ENCODE measurements at places on chromosomes 3 and 15.

GRCh38 chr3:61562042-61562720 is 810 bp downstream of the PTPRG start:
- DNase-seq, result no peak

- DNase-seq, result no peak
Observed at GRCh38 chr3:188906236-188906635, 265.5 kb upstream of the TPRG1 start.

DNA sequence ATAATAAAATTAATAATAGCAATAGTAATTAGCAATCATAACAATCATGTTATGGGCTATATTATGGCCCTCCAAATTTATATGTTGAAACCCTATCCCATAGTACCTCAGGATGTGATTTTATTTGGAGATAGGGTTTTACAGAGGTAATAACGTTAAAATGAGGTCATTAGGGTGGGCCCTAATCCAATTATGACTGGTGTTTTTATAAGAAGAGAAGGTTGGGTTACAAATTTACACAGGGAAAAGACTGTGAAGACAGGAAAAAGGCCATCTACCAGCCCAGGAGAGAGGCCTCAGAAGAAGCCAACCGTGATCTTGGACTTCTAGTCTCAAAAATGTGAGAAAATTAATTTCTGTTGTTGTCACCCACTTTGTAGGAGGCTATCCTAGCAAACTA is 353.1 kb downstream of the CHL1 start:
- no peak for DNase-seq

DNA sequence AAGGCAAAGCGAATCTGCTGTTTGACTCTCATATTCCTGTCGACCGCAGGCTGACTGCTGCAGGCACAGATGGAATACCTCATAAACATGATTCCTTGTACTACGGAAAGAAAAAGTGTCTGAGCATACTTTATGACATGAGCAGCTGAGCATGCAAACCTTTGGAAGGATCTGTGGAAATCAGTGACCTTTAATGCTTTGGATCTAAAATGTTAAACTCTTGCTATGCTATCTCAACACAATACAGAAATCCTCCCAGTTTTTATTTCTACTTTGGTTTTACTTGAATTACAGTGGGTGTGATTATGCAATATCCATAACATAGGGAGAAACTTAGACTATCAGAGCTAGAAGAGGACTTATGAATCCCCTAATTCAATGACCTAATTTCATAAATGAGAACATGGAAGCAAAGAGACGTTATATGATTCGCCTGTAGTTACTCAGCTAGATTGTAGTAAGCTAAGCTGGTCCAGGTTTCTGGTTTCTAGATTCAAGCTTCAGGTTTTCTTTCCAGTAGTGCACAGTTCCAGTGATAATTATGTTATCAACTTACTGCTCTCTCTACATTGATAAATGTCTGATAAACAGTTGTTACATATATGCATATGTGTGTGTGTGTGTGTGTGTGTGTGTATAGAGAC is 127.6 kb upstream of the GBE1 start:
- no peak for DNase-seq

GRCh38 chr3:185708392-185708791 is 116.5 kb downstream of the IGF2BP2 start:
- no peak for DNase-seq

GRCh38 chr3:185387646-185388045 is 24.7 kb downstream of the MAP3K13 start:
- DNase-seq, result no peak

DNA sequence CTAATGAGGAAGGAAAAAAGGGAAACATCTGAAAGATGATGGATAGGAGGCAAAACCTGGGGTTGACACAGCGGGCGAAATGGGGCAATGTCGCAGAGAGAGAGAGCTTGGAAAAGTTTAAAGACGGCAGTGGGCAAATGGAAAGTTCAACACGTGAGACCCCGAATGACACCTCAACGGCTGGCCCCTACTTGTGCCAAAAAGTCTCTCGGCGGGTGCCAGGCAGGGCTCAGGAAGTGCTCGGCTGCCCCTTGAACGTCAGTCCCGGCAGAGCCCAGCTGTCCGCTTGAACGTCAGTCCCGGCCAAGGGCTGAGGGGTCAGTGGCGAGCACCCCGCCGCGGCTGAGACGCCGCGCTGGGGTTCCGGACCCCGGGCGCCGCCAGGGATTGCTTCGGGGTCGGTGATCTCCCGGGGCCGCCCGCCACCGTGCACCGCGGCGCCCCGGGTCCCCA is 658 bp downstream of the EOGT start:
- no peak for DNase-seq

GRCh38 chr3:36488077-36488789 is 107.9 kb downstream of the STAC start:
- no peak for DNase-seq

- no peak for DNase-seq
Observed at GRCh38 chr15:97902140-97902780, 58.2 kb upstream of the ARRDC4 start.

DNA sequence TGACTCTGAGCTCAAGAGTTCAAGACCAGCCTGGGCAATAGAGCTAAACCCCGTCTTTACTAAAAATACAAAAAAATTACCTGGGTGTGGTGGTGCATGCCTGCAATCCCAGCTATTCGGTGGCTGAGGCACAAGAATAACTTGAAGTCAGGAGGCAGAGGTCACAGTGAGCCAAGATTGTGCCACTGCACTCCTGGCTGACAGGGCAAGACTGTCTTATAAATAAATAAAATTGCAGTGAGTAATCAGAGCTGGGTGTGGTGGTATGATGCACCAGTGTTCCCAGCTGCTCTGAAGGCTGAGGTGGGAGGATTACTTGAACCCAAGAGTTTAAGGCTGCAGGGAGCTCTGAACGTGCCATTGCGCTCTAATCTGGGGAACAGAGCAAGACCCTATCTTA is 55.9 kb upstream of the GCNT3 start:
- no peak for DNase-seq

DNA sequence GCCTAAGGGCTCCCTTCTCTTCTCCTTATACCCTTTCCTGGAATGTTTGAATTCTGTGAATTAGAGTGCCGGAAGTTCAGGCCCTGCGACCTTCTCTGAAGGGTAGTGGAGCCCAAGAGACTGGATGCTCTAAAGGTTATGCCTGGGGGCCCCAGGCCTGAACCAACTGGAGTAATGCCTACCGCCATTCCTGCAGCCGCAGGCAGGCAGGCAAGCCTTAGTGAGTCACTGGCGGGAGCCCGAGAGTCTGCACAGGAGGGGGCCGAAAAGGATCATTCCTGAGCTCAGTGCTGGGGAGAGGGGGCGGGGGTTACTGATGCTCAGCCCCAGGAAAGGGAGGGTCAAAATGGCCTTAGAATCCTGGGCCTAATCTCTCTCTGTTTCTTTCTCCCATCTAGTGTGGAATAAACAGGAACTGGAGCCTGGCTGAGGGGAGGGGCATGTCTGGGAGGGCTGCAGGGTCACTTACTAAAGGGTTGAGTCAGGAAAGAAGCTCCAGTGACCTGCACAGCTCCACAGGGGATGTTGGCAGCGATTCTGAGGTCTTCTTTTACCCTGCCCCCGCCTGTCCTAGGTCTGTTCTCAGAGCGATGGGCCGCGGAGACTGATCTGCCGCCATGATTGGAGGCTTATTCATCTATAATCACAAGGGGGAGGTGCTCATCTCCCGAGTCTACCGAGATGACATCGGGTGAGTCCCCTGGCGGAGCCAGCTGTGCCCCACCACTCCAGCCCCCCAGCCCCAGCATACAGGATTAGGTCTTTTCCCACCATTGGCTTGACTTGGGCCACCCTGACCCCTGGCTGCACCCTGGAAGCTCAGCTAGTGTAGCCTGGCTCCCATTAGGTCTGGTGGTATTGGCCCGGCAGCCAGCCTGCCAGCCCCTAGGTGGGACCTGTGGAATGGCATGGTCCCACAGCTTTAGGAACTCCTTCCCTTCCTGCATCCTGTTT is 2.0 kb downstream of the AP2M1 start:
- no peak for DNase-seq

DNA sequence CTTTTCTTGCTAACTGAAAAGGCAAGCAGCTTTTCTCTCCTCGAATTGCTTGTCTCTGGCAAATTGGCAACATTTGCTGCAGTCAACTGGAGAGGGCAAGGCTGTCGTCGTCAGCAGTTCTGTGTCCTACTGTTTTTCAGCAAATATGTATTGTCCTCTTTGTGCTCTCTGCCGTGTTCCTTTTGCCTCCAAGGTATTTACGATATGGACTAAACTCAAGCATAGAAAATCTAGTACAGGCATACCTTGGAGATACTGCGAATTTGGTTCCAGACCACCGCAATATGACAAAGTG is 558 bp upstream of the SLC30A4 start:
- no peak for DNase-seq

DNA sequence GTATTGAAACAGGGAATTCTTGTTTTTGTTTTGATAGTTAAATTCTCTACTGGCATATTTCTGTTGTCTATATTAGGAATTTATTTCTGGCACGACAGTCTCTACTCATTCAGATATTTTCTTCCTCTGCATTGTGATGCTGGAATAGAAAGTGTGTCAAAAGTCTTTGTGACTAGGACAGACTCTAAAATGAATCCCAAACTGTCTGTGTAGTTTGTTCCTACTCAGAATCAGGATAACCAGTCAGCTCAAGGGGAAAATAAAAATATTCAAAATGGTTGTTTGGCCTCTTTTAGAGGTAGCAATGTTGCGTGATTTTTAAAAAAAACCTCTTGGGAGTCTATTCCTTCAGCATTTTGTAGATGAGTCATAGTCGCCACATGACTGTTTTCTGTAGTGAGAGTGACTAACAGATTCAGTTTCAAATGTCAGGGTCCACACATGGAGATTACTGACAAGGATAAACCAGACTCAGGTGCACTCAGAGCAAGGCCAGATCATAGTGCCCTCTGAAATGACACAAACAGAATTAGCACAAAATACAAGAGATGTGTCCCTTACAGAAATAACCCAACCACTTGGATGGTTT is 13.1 kb downstream of the SLC7A14 start:
- no peak for DNase-seq

DNA sequence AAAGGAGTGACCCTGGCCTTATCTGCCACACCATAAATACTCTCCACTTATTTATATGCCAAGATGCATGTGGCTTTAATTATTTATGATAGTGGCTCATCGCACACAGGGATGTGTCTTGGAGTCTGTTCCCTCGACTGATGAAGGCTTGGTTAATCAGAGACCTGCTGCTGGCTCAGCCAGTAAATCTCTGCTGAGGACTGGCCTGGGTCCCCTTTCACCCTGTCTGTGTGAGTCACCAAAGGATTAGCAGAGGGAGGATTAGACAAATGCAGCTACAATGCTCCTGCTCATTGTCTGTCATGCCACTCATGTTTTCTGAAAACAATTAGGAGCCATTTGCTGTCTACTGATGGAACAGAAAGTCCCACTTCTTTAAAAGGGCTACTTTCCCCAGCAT is 226.8 kb downstream of the NTRK3 start:
- no peak for DNase-seq

DNA sequence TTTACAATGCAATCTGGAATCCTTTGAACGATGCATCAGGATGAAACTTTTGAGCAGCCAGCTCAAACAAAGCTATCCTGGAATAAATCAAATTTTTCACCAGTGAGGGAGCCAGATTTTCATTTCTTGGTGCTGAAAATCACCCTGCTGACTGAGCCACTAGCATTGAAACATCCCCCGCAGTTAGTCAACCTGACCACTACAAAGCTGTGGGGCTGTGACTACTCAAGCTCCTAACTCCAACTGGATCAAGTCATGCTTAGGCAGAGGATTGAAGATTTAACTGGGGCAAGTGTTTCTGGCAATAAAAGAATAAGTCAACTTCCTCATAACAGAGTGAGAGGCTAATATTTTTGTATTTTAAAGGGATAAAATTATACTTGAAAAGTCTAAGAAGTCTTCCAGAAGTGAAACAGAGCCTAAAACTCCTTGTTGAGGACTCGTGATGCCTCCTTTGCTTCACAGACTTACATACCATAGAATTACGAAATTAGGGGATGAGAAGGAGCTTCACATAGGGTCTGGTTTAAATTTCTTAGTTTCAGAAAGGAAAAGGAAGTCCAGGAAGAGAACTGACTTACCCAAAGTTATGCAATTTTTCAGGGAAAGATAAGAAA is 177.8 kb downstream of the SERPINI1 start:
- no peak for DNase-seq

DNA sequence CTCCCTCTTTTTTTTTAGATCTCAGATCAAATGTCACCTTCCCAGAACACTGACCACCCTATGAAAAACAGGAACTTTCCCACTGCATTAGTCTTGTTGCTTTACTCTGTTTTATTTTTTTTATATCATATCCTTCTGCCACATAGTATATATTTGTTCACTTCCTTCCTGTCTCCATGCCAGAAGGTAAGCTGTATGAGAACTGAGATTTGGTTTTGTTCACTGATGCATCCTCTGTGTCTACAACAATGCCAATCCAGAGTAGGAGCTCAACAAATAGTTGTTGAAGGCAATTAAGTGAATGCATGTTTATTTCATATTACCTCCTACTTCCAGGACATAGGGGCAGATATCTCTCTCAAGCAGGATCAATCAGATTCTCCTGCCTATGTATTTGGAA is 114.4 kb downstream of the TPRG1 start:
- DNase-seq, result no peak

DNA sequence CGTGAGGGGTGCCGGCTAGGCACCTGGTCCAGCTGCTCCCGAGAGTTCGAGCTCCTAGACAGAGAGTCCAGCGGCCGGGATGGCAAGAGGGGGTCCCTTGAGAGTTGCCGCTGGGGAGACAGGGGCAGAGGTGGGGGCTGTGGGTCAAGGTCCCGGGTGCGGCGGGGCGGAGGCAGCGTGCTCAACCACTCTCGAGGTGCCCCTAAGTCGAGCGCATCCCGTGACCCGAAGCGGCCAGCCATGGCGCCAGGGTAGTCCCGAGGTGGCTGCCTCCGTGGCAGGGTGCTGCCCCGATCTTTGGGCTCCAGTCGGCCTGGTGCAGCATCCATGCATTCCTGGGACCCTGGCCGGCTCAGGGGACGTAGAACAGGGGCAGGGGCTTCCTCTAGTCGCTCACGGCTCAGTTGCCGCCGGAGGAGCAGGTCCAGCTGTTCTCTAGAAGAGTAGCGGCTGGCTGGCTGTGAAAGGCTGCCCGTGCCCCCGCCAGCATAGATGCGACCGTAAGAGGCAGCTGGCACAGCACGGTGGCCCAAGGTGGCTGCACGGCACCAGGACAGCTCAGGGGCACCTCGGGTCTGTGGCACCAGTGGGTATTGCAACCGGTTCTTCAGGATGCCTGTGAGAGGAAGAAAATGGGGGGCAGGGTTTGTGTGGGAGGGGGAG is 4.8 kb upstream of the SLC26A6 start:
- no peak for DNase-seq

- no peak for DNase-seq
Observed at GRCh38 chr3:152970851-152971250, 135.9 kb downstream of the P2RY1 start.

DNA sequence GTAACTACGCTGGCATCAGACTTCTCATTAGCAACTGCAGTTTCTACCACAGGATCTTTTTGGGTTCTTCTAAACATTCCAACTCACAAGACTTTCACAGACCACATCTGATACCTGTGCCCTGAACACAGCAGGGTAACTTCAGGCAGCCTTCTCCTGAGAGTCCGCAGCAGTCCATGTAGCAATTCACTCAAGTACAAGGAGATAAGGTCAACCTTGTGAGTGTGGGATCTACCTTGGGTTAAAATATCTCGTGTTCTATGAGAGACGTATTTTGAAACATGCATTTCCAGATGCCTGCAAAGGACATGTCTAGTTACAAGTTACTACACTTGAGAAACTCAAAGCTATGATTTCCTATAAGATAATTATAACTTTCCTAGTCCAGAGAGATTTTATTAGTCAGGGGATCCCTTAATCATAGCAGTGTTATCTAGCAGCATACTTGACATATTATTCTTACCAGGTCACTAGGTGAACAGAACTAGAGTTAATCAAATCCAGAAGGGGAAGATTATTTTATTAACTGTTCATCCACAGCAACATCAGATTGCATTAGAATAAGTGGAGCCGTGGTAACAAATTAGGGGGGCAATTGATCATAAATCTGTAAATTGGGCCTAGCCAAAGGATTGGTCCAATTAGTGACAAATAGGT is 66.4 kb downstream of the ASTE1 start:
- DNase-seq, result no peak

Data from esophagus squamous epithelium (tissue), 5 donors.